Activated CD4-positive, alpha-beta T cell treated with anti-CD3 and anti-CD28 coated beads, Interleukin-2, Interleukin-4, amounts not matched to agents 100 ng/mL and 50 ng/mL, durations not matched to agents 16 hours and 8 hours (primary cell): ENCODE measurements at places on chromosomes 2 and 18.

DNA sequence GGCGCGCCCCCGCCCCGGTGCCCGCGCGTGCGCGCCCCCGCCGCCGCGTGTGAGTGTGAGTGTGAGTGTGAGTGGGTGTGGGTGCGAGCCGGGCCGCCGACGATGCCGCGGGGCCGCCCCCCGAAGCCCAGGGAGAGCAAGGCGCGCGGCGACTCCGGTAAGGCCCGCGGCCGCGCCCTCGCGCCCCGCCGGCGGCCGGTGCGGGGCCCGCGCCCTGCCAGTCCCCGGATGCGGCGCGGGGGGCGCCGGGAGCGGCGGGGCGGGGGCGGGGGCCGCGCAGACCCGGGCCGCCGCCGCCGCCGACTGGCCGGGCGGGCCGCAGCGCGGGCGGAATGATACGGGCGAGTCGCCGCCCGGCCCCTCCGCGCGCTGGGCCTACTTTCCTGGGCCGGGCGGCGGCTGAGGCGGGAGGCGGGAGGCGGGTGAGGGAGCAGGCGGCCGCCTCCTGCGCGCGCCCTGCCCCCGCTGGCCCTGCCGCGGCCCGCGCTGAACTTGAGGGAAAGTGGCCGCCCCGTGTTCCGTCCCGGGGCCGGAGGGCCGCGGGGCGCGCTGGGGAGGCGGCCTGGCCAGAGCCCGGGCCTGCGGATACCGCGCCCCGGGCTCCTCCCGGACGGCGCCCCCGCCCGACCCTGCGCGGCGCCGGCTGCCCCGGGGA is at the start of gene ZNF236:
ZNF236 (plus strand) TSS at position 52 of the 655 bp plus-strand sequence; CDS start at position 103, 51 bp downstream.
- peak; percentile 59 for DNase-seq

DNA sequence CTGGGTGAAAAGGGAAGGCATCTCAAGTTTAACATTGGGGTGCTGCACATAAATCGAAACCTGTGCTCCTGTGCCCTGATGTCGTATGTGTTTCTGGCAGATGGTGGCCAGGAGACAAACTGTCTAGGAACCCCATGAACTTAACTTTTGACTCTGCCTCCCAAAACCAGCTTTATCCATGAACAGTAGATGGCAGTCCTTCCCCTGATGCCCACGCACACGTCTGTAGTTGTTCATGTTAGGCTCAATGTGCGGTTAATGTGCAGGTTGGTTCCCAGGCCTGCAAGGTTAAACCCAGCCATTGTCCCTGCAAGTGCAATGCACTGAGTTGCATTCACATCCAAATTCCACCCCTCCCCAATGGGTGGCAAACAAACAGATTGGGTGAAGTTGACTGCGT is 44.1 kb upstream of the SIX3 start:
- no peak for DNase-seq

DNA sequence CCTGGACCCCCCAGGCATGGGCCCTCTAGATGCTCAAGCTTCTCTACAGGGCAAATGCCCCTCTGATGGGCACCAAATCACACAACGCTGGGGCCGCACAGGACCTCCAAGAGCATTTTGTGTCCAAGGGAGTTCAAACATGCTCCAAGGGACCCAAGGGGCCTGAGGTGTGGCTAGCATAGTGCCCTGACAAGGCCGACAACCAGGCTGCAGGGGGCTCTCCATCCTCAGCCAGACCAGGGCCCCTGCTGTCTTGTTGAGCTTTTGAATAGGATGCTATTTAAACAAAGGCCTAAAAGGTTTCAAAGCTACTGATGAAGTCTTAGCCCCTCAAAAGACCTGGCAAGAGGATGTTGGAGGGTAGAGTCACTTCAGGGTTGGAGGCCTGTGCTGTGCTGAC is 33.1 kb downstream of the EN1 start:
- DNase-seq: no peak

- no peak for DNase-seq
Measured at GRCh38 chr2:217477583-217477982, 525.2 kb downstream of the TNS1 start.

GRCh38 chr2:159124931-159125467 is 156.6 kb downstream of the TANC1 start:
- DNase-seq: no peak

DNA sequence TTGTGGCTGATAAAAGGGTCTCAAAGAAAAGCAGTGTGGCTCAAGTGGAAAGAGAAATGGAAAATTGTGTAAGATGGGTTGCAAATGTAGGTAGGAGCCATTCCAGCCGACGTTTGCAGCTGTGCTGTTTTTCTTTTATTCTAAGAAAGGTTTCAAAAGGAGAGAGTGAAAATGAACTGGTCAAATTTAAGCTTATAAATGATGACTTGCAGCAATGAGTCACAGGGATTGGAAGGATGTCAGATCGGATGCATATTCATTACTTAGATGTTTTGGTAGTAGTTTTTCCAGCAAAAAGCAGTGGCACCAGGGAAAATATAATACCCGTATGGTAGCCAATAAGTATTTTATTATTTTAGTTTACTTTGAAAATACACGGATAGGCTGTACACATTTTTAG is 79.1 kb downstream of the LRRTM4 start:
- DNase-seq: no peak

- DNase-seq: no peak
Measured at GRCh38 chr2:9699139-9700108, 68.6 kb upstream of the YWHAQ start.
